ENCODE measurements at places on chromosomes 5 and 9.

DNA sequence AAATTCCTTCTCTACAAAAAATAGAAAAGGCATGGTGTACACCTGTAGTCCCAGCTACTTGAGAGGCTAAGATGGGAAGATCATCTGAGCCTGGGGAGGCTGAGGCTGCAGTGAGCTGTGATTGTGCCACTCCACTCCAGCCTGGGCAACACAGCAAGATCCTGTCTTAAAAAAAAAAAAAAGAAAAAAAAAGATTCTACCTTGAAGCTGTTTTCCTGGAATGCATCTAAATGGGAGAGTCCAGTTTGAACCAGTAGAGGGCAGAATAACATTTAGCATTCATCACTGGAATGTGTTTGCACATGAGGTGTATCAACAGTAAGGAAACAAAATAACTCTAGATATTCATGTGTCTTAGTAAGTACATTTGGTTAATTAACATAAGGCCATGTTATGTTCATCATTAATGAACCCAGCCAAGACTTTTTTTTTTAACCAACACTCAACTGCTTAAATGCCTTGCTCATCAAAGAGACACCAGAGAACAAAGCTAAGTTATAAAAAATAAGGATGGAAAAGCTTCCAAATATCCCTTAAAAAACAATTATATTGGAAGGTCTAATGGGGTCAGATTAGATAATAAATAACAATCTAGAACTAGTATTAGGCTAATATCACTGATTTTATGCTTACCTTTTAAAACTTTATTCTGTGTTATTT is 16.1 kb downstream of the IFNE start:
- DNase-seq: no peak

DNA sequence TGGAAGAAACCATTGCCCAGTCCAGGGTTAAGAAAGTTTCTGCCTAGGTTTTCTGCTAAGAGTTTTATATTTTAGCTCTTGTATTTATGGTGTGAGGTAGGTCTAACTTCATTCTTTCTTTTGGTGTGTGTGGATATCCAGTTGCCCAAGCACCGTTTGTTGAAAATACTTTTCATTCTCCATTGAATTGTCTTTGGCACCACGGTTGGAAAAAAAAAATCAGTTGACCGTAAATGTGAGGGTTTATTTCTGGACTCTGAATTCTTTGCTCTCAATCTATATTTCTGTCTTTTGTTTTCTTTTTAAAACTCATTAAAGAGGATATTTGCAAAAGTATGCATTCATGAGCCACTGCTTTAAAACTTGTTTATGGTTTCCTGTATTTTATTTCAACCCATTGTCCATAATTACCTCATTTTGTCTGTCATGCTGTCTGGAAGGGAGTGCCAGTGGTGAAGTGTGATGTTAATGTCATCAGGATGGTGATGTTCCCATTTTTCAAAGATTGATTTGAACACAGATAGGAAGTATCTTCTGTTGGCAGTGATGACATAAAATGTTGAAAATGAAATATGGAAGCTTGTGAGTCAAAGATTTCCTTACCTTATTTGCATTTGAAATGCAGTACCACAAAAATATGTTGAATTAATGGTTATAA is 33.9 kb downstream of the HABP4 start:
- no peak for DNase-seq

GRCh38 chr9:121185178-121185745 is 16.4 kb downstream of the RAB14 start:
- DNase-seq: no peak

GRCh38 chr5:166497496-166498104 is 1793.8 kb upstream of the WWC1 start:
- no peak for DNase-seq

GRCh38 chr5:166257661-166258060 is 2033.8 kb upstream of the WWC1 start:
- no peak for DNase-seq

DNA sequence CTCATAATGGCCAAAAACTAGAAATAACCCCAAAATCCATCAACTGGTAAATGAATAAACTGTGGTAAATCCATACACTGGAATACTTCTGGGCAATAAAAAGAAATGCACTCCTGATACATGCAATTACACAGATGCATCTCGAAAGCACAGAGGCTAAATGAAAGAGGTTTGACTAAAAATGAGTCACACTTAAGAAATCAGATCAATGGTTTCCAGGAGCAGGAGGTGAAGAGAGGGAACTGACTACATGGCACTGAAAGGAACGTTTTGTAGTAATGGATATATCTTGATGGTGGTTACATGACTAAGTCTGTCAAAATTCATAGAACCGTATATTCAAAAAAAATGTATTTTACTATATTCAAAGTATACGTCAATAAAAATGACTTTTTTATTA is 42.4 kb downstream of the STRBP start:
- no peak for DNase-seq

DNA sequence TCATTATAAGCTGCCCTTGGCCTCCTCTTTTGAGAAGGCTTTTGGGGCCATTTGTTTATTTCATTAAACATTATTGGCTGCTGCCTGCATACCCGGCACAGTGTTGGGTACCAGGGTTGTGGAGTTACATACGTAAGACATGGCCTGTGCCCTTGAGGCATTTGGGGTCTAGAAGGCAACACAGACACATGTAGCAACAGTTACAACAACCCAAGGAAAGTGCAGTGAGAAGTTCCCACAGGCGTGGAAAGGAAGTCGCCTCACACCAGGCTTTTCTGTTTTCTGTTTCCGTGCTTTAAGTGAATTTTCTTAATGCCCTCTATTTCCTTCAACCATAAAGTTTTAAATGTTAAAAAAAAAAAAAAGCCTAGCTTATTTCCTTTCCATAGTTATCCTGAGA is 47.4 kb downstream of the GALNT10 start:
- no peak for DNase-seq

DNA sequence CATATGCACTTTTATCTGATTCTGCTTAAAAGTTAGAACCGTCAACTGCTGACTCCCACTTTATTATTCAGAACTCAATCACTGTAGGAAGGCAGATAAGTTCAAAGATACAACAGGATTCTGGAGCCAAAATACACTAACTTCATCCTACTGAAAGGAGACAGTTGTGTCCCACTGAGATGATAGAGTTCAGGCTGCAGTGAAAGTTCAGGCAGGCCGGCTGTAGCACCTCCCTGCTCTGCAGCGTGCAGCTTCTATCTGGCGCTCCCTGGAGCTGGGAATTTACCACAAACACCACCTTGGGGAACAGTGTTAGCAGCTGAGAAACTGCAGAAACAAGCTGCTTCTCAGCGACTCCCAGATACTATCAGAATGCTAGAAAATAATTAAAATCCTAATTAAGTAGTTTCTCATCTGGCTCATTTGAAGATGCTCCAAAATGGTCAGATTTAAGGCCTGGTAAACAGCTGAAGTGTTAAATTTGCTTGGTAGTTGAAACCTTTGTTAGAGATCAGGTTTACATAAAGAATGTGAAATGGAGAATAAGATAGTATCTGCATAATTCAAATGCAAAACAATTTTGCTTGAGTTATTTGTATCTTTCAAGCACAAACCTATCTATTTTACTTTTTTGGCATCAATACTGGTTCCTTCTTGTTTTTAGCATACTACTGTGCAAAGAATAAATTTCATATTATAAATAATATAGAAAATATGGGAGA is 52.3 kb upstream of the CNTLN start:
- DNase-seq: peak; percentile 49

- DNase-seq: no peak
These were observed 55.8 kb downstream of the PHAX start for GRCh38 chr5:126656401-126657007.

DNA sequence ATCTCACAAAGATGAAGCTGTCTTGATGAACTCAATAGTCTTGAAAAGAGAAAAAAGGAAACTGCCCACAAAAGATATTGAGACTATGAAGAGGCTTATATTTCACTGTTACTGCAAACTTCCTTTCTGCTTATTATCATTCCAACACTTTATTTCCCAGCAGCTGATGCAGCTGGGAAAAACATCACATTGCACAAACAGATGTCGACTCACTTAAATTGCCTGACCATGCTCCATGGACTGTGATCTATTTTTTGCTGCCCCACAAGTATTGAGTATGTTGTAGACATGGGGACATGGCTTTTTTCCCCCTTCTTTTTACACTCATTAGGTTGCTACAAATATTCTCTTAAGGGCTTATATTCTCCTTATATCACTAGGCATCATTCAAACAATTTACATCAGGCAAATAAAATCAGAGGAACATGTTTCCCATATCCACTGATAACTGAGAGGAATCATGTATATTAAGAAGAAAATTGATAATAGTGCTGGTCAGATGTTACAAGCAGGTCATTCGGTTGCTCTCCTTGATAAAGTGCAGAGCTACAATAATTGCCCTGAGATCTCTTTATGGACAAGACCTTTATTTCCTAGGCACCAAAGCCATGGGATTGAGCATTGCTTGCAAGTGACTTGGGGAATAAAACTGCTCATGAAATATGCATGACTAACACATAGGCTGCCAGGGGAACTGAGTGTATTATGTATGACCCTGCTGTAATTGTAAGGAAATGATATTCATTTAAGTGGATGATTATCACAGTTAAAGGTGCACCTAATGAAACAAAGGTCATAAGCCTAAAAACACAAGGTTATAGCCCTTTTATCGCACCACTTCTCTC is 509.9 kb downstream of the ZNF608 start:
- no peak for DNase-seq

- DNase-seq: no peak
These were observed 56.5 kb upstream of the NREP start for GRCh38 chr5:111813537-111813936.

GRCh38 chr9:89811886-89812450 is 207.2 kb downstream of the GADD45G start:
- DNase-seq: no peak

Measured in glutamatergic neuron (in vitro differentiated cells).